Occipital lobe (tissue), 3 donors: ENCODE measurements at places on chromosomes 4 and X.

- peak; percentile 43 for DNase-seq
Observed at GRCh38 chr4:2977211-2978088, 14.1 kb downstream of the GRK4 start.

GRCh38 chrX:144219035-144219434 is 335.2 kb downstream of the UBE2NL start:
- DNase-seq = no peak

- no peak for DNase-seq
Observed at GRCh38 chr4:25919676-25920075, 5.7 kb downstream of the SMIM20 start.

- no peak for DNase-seq
Observed at GRCh38 chr4:80312124-80312523, 23.4 kb upstream of the CFAP299 start.

- DNase-seq = no peak
Observed at GRCh38 chr4:153541456-153542096, 75.4 kb downstream of the TMEM131L start.

DNA sequence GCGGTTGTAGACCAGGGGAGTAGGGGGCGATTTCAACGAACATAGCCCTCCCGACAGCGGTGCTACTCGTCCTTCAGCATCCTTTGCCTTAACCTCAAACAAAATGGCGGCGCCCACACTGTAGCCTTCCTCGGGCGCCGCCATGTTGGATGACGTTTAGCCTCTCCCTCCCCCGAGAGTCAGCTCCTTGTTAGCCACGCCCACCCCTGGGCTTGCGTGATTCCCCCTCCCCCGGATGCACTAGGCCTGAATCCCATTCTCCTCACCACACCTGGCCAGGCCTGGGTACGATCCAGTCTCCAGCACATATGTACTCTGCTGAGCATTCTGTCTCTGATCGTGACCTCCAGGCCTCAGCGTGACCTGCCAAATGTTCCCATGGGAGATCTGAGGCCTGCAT is 49.0 kb upstream of the ZNF157 start:
- peak; percentile 47 for DNase-seq

GRCh38 chr4:178255172-178255571 is 812.9 kb upstream of the AGA start:
- no peak for DNase-seq

DNA sequence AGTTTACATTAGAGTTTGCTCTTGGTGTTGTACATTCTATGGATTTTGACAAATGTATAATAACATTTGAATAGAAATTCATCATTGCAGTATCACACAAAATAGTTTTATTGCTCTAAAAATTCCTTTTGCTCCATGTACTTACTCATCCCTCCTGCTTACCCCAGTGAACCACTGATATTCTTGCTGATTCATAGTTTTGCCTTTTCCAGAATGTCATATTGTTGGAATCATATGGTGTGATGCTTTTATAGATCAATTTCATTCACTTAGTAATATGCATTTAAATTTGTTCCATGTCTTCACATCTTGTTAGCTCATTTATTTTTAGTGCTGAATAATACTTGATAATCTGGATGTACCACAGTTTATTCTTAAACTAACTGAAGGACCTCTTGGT is 1593.2 kb downstream of the C4orf33 start:
- DNase-seq = no peak

DNA sequence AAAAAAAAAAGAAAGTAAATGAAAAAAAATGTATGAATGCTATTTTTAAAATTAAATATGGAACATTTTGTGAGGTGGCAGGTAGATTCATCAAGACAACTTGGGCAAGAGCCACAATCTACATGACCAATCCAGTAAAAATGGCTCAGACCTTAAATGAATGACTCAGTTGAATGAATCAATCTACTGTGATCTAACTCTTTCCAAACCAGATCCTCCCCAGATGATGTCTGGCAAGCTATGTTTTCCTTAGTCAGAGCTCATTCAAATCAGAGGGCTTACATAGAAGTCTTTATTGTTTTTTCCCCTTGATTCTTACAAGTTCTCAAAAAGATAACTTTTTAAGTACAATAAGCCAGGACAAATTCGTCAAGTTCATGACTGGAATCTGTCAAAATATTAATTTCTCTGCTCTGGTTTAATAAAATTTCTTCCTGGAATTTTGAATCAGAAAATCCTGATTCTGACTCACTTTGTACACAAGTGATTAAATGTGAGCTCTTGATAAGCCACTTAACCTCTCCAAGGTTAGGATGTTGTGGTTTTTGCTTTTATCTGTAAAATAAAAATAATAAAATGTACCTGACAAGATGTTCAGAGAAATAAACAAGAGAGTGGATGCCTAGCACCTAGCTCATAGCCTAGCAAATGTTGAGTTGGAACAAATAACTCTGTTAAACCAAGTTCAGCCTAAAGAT is 105.6 kb upstream of the SMIM31 start:
- no peak for DNase-seq

GRCh38 chr4:10762561-10762960 is 78.0 kb upstream of the CLNK start:
- DNase-seq = no peak

DNA sequence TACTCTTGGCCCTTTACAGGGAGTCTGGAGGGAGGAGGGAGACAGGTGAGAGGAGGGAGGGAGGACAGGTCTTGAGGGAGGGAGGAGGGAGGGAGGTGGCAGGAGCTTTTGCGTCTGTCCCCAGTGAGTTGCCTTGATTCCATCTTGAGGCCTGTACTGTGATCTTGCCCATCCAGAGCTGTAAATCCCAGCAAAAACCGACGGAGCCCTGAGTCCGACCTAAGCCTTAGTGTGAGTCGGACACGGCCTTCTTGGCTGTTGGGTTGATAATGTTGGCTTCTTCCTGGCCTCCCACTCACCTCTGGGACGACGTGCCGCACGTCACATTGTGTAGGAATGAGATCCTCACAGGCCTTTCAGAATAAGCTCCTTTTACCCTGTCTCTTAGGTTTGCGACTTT is 72.5 kb downstream of the RGS12 start:
- DNase-seq = no peak

DNA sequence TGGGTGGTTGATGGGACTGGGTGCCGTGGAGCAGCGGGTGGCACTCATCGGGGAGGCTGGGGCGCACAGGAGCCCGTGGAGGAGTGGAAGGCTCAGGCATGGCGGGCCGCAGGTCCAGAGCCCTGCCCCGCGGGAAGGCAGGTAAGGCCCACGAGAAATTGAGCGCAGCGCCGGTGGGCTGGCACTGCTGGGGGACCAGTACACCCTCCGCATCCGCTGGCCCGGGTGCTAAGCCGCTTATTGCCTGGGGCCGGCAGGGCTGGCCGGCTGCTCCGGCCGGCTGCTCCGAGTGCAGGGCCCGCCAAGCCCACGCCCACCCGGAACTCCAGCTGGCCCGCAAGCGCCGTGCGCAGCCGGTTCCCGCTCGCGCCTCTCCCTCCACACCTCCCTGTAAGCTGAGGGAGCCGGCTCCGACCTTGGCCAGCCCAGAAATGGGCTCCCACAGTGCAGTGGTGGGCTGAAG is 85.1 kb upstream of the FAT4 start:
- DNase-seq = no peak

DNA sequence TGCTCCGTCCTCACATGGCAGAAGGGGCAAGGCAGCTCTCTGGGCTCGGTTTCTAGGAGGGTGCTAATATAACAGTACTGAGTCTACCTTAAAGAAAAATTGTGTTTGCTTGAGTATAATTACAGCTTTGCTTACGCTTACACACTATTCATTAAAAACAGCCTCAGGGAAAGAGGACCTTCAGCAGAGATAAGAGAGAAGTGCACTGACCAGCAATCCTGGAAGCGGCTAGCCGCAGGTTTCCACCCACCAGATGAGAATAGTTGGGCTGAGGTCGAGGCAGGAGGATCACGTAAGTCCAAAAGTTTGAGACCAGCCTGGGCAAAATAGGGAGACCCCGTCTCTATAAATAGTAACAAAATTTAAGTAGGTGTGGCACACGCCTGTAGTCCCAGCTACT is 15.2 kb upstream of the MRFAP1 start:
- no peak for DNase-seq

GRCh38 chrX:32045149-32045548 is 973.3 kb upstream of the FTHL17 start:
- DNase-seq = no peak

GRCh38 chr4:92566269-92566668 is 262.5 kb downstream of the GRID2 start:
- DNase-seq = no peak

DNA sequence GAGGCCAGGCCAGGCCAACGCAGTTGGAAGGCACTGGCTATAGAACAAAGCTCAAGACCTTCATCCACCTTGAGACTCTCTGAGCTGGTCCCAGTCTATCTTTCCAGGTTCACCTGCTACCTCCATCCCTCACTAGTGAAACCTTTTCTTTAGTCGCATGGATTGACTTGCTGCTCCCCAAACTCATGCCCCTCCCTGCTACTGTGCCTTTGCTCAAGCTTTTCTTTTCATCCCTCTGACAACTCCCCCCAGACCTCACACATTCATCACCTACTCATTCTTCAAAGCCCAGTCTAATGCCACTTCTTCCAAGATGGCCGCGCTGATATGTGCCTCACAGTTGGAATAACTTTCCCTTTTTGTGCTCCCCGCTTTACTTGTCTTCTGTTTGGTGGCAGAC is 58.0 kb downstream of the CNGA2 start:
- no peak for DNase-seq

DNA sequence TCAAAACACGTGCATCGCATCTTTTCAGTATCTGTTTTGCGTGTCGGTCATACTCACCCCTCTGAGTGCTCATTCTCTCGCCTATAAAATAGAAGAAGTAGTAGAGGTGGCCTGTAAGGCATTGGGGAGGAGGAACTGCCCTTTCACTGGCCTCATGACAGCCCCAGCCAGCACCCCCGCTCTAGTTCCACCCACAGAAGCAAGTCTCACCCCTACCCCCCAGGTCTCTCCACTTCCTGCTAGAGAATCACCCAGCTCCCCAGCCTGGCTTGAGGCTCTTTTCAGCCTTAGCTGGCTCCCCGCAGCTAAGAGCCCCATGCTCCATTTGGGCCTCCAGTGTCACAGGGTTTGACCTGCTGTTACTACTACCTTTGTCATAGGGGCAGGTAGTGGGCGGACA is 11.8 kb downstream of the HDAC6 start:
- DNase-seq = no peak

DNA sequence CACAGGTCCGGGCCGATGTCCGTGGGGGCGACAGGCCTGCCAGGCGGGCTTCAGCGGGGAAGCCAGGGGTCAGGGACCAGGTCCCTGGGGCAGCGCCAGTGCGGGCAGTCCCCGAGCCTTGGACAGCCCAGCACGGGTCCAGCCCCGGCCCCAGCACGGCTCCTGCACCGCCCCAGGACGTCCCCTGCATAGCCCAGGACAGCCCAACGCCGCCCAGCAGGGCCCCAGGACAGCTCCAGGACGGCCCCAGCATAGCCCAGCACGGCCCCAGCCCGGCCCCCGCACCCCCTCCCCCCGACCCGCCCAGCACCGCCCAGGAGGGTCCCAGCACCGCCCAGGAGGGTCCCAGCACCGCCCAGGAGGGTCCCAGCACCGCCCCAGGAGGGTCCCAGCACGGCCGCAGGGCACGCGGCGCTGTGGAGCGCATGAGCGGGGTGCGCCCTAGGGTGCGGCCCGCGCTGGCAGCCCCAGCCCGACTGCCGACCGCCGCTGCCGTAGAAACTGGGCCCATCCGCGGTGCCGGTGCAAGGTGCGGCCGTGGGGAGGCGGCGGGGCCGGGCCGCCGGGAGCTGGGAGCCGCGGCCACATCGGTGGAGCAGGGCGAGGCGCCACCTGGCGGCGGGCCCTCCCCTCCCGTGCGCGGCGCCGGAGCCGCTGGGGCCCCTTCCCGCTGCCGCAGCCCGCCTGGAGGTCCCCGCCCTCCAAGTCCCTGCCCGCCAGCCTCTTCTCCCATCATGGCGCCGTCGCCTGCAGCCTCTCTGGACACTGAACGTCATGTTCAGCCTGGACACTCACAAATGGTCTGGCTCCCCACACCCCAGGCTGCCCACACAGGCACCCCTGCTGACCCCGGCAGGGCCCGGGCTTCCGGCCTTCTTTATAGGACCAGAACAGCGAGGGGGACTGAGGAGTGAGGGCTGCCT is 106.8 kb upstream of the NKX1-1 start:
- no peak for DNase-seq

DNA sequence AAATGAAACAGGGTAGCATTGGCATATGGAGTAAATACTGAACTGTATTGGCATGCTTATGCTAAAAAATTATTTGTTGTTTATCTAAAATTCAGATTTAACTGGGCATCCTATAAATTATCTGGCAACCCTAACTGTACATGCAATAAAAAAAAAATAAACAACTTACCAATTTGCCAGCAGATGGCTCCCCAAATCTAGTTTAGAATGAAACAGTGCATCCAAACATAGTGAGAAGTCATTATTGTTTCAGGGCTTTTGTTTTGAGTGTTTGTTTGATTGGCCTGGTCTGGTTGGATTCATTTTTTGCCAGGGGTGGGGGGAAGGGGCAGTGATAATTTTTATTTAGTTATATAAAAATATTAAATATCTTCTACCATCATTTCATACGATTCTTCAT is 12.8 kb upstream of the NSUN7 start:
- no peak for DNase-seq

DNA sequence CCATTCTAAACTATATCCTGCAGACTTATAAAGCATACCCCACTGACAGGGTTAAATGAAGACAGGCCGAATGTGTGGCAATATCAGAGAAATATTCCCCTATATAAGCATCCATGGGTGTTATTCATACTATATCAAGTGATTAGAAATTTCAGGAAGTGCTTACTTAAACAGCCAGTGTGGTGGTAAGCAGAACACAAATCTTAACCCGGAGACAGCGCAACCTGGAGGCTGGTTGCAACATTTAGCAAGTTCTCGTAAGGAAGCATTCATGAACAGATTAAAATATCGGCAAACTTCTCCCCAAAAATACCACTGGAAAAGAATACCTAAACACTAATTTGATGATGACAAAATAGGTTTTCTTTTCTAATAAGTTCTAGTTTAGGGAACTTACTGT is 261.2 kb downstream of the CBLL2 start:
- no peak for DNase-seq

DNA sequence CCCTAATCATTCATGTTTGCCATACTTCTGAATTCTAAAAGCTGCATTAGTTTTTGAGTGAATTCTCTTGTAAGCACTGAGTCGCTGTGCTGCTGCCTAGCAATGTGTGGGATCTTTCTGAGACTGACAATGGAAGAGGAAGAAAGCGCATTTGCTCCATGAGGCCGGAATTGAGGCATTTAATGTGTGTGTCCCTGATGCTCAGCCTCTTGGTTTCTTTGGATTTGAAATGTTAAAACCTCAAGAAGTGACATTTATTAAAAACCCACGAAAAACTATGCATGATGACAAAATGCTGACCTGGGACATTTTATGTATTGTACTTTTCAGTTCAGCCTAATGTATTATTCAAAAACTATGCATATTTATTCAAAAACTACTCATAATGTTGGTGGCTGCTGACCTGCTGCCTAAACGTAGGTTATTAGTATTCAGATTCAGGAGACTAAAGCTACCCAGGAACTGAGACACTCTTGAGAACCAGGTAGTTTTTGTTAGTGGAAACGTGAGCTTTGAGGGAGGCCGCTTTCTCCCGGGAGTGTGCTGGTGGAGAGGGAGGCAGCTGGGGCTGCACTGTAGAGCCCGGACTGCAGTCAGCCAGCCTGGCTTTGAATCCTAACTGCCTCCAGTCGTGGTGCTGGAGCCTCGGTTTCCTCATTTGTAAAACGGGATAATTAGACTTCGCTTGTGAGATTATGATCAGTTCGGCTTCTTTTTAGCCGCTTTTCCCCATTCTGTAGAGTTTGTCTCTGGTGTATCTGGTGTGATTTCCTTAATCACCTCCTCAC is 11.3 kb downstream of the RGS12 start:
- DNase-seq = no peak
